NCI-H446 (cell line): ENCODE measurements at places on chromosomes 13 and 19.

GRCh38 chr19:7426986-7427385 lies 61.8 kb downstream of the PEX11G start:
- DNase-seq: no peak

DNA sequence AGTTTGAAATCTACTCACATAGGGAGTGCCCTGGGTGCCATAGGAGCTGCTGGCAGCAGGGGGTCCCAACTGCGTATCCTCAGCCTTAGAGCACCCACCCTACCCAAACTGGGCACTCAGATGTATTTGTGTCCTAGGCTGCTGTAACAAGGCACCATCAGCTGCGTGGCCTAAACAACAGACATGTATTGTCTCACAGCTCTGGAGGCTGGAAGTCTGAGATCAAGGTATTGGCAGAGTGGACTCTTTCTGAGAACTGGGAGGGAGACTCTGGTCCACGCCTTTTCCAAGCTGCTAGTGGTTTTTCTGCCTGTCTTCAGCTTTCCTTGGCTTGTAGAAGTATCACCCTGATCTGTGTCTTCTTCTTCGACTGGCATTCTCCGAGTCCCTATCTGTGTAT lies 83.6 kb downstream of the FGF14 start:
- DNase-seq: no peak

GRCh38 chr19:10899151-10899653 lies 27.8 kb downstream of the CARM1 start:
- DNase-seq: peak; percentile 57

GRCh38 chr19:31727536-31727935 lies 378.3 kb upstream of the TSHZ3 start:
- DNase-seq: no peak

GRCh38 chr13:90068658-90069057 lies 1278.8 kb upstream of the MIR17HG start:
- DNase-seq: no peak
